ENCODE measurements at places on chromosomes 11 and 22. TPM values are rescaled to one million over a fixed set of nuclear protein-coding genes. Genes with fewer than 3 reads are reported as not detected.

DNA sequence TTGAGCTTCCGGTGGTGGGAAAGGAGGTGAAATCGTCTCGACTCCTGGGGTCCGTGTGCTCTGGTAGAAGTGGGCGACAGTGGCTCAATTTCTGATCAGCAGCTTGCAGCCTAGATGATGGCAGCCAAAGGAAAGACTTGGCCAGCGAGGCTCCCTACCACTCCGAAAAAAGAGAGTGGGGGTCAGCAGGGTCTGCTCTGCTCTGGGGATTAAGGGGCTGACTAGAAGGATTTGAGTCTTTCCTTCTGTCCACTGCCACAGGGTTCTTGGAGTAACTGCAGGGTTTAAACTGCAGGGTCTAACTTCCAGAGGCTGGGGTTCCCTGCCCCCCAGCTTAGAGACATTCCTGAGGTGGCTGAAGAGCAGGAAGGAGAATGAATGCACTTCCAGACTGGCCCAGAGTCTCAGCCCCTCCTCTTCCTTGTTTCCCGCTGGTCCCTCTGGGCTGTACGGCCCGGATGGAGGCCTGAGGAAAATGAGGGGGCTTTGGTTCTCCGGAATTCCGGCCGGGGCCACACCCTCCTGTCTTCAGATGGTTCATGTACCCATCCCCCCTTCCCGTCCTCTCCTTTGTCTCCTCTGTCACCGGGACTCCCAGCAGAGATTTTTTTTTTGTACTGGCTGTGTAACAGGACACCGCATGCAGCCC is 907 bp downstream of the SERPINH1 start:
- peaks cover 64% of the 10 kb centered on the region for H3K4me1 ChIP-seq
- H3K27ac ChIP-seq: peak overlapping the region; percentile 99
- peak overlapping the region; percentile 95 for H3K4me3 ChIP-seq
- DNase-seq: peak; percentile 62
- no peaks in the 10 kb centered on the region for H3K27me3 ChIP-seq

DNA sequence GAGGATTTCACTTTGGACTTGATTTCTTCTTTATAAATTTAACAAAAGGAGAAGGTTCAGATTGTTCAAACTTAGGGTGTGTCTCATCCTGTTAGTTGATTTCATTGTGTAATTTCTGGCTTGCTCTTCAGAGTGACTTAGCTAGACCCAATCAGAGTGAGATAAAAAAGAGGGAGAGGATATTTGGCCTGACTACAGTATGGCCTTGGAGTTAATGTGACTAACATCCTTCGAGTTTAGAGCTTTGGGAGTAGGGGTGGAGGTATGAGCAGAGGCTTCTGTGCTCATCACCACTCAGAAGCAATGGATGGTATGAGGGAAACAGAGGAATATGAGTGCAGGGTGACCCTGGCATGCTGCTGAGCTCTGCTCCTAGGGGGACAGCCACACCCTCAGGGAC is 114.2 kb downstream of the ME3 start:
- H3K4me3 ChIP-seq: no peak overlapping the region
- no peaks in the 10 kb centered on the region for H3K27me3 ChIP-seq
- peak; percentile 32 for DNase-seq
- H3K36me3 ChIP-seq: no peaks in the 10 kb centered on the region
- H3K4me1 ChIP-seq: peaks cover 12% of the 10 kb centered on the region
- H3K27ac ChIP-seq: no peak overlapping the region

- no peak overlapping the region for H3K27ac ChIP-seq
- H3K36me3 ChIP-seq: no peaks in the 10 kb centered on the region
- DNase-seq: no peak
- no peak overlapping the region for H3K4me3 ChIP-seq
- H3K4me1 ChIP-seq: peaks cover 3% of the 10 kb centered on the region
Observed at GRCh38 chr11:64063777-64064176, 28.0 kb downstream of the FLRT1 start.

DNA sequence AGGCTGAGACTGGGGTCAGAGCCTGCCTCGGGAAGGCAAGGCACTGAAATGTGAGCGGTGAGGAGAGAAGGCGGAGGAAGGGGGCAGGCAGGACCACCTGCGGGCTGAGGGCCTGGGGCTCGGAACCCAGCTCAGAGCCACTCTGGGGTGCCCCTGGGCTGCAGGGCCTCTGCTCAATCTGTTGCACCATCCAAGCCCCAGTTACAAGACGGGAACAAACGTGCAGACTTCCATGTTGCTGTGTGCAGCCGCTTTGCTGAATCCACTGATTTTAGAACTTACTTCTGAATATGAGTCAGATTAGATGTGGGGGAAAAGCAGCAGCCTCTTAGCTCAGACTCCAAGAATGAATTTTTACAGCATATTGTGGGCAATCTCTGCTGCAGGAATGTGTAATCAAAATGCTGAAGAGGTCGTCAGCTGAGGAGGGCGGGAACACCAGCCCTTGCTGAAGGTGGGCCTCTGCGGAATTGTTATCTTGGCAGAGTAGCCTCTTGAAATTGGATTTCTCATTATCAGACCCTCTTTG is 21.6 kb downstream of the PARVG start:
- H3K27me3 ChIP-seq: peaks cover 2% of the 10 kb centered on the region
- peak; percentile 88 for DNase-seq
- peaks cover 6% of the 10 kb centered on the region for H3K4me1 ChIP-seq
- H3K36me3 ChIP-seq: no peaks in the 10 kb centered on the region

DNA sequence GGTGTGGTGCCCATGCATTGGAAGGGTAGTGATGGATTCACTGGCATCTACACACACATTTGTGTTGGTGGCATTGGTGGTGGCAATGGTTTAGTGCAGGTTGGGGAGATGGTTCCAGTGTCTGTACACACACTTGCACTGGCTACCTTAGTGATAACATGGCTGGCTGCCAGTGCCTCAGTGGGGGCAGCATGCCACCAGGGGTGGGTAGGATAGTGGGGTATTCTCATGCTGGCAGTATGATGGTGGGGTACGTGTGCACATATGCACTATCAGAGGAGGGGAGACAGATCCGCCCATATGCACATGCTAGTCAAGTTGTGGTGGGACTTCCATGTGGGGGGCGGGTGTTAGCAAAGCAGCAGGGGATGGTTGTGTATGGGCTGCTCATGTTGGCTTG is 7.1 kb upstream of the OR8K3 start:
- H3K36me3 ChIP-seq: no peaks in the 10 kb centered on the region
- H3K4me1 ChIP-seq: no peaks in the 10 kb centered on the region
- H3K27me3 ChIP-seq: no peaks in the 10 kb centered on the region
- no peak for DNase-seq

GRCh38 chr22:37681556-37682049 is 4.5 kb upstream of the NOL12 start:
- H3K27ac ChIP-seq: no peak overlapping the region
- no peaks in the 10 kb centered on the region for H3K27me3 ChIP-seq
- peak; percentile 49 for DNase-seq
- H3K36me3 ChIP-seq: peaks cover 17% of the 10 kb centered on the region

GRCh38 chr22:49103314-49104059 is 724.2 kb downstream of the BRD1 start:
- no peaks in the 10 kb centered on the region for H3K27me3 ChIP-seq
- no peaks in the 10 kb centered on the region for H3K36me3 ChIP-seq
- no peak for DNase-seq
- no peaks in the 10 kb centered on the region for H3K4me1 ChIP-seq
- H3K4me3 ChIP-seq: no peak overlapping the region

GRCh38 chr11:104704146-104704830 is 194.0 kb downstream of the CASP12 start:
- no peak overlapping the region for H3K27ac ChIP-seq
- peaks cover 9% of the 10 kb centered on the region for H3K4me1 ChIP-seq
- DNase-seq: no peak

DNA sequence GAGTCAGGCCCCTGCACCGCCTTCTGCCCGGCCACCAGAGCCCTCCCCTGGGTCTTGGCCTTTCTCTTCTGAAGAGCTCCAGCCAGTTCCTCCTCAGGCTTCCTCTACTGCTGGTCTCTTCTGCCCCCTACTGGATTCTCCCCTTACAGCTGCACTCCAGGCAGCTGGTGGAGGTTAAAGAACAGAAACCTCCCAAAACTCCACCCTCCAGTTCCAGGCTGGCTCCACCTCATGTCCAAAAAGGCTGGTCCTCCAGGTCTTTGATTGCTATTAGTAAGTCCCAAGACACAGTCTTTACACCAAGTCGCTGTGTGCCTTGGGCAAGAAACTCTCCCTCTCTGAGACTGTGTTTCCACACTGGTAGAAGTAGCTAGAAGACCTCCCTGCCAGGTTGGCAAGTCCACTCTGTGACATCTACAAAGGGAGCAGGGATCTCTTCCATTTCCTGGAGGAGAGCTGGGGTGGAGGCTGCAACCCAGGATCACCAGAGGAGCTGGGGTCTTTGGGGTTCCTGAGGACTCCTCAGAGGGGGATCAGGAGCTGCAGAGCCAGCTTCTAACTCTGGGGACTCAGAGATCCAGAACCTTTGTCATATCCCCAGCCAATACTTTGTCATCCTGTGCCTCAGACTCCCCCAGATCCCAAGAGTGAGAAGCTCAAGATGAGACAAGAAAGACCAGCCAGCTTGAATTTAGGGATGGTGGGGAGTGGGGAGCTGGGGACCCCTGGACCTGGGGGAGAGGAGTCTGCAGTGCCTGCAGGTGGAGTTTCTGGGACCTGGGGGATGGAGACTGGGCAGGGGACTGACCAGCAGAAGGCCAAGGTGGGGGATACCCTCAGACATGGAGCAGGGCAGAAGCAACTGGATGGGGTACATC is 3.4 kb upstream of the IGLL5 start:
- H3K27me3 ChIP-seq: peaks cover 2% of the 10 kb centered on the region
- DNase-seq: no peak
- H3K36me3 ChIP-seq: no peaks in the 10 kb centered on the region
- no peak overlapping the region for H3K27ac ChIP-seq
- H3K4me3 ChIP-seq: no peak overlapping the region

DNA sequence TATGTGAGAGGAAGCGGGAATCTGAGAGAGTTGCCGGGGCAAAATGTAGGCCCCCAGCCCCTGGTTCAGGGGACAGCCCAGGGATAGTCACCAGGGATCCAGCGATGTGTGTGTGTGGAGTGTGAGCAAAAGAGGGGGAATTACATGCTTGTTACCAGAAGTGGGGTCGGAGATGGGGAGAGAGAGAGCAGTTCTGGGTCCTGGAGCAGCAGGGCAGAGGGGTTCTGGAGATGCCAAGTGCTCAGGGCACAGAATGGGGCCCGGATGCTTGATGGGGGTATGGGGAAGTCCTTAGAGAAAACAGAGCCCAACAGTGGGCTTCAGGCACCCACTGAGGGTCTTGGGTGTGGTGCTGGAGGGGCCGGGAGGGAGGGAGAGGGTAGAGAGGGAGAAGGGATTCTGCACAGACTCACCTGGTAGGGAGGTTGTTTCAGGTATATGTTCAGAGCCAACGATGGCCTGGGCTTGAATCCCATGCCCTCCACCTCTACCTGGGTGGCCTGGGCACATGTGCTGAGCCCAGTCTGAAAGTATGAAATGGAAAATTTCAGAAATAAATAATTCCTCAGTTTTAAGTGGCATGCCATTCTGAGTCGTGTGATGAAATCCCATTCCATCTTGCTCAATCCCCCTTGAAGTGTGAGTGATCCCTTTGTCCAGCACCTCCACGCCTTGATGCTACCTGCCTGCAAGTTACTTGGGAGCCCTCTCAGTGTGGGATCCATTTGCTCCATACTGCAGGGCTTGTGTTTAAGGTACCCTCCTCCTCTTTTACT is 12.4 kb downstream of the SMIM38 start:
- H3K27me3 ChIP-seq: no peaks in the 10 kb centered on the region
- H3K4me3 ChIP-seq: no peak overlapping the region
- no peak overlapping the region for H3K27ac ChIP-seq
- H3K4me1 ChIP-seq: peaks cover 12% of the 10 kb centered on the region

DNA sequence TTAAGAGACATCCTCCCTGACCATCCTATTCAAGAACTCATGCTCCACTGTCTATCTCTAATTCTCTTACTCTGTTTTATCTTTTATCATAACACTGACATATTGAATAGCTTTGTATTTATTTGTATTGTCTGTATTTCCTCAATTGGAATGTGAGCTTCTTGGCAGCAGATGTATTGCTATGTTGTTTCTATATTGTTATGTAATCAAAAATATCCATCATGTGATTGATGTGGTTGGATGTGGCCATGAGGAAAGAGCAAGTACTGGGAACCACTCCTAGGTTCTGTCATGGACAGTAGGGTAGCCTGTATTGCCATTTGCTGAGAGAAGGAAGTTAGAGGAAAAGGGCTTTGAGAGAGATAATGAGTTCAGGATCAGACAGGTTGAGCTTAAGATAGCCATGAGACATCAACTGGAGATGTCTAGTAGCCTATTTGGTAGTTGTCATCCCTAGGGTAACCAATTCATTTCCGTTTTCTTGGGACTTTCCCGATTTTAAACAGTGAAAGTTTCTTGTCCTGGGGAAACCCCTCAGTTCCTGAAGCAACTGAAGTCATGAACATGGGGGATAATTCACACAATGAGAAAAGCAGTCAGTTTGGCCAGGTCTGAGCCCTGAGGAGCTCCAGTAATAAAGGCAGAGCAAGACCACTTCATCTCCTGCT is 404.5 kb downstream of the INSC start:
- no peaks in the 10 kb centered on the region for H3K27me3 ChIP-seq
- H3K36me3 ChIP-seq: no peaks in the 10 kb centered on the region
- no peak overlapping the region for H3K27ac ChIP-seq
- no peak for DNase-seq
- no peaks in the 10 kb centered on the region for H3K4me1 ChIP-seq
- H3K4me3 ChIP-seq: no peak overlapping the region

- peaks cover 27% of the 10 kb centered on the region for H3K27me3 ChIP-seq
- H3K4me1 ChIP-seq: no peaks in the 10 kb centered on the region
- no peak overlapping the region for H3K4me3 ChIP-seq
- H3K27ac ChIP-seq: no peak overlapping the region
- H3K36me3 ChIP-seq: no peaks in the 10 kb centered on the region
- no peak for DNase-seq
Observed at GRCh38 chr11:126054408-126054807, 8.3 kb downstream of the CDON start.

DNA sequence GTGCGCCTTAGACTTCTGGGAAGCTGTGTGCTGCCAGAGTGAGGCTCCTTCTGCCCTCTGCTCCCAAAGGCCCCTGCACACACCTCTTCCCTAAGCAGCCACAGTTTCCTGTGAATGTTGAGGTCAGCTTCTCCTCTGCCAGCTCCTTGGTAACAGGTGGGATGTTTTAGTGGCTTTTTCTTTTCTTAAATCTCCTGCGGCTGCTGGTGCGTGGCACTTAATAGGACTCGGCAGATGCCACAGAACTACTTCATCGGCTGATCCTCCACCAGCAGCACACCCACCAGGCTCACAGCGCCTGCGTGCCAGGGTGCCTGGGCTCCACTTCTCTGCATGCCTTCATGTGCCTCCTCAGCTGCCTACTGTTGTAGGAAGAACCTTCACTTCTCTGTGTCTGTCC is 87.8 kb downstream of the RCN1 start:
- H3K27ac ChIP-seq: no peak overlapping the region
- DNase-seq: no peak
- peaks cover 5% of the 10 kb centered on the region for H3K27me3 ChIP-seq
- H3K36me3 ChIP-seq: no peaks in the 10 kb centered on the region
- no peaks in the 10 kb centered on the region for H3K4me1 ChIP-seq
- H3K4me3 ChIP-seq: no peak overlapping the region

Gene SLC15A3
- total RNA-seq: 66.3 TPM

Gene SLC37A2
- 1.3 TPM for total RNA-seq

Measured in astrocyte (in vitro differentiated cells and primary cell).